Fibroblast of upper back skin (primary cell): ENCODE measurements at places on chromosomes 6 and 20.

DNA sequence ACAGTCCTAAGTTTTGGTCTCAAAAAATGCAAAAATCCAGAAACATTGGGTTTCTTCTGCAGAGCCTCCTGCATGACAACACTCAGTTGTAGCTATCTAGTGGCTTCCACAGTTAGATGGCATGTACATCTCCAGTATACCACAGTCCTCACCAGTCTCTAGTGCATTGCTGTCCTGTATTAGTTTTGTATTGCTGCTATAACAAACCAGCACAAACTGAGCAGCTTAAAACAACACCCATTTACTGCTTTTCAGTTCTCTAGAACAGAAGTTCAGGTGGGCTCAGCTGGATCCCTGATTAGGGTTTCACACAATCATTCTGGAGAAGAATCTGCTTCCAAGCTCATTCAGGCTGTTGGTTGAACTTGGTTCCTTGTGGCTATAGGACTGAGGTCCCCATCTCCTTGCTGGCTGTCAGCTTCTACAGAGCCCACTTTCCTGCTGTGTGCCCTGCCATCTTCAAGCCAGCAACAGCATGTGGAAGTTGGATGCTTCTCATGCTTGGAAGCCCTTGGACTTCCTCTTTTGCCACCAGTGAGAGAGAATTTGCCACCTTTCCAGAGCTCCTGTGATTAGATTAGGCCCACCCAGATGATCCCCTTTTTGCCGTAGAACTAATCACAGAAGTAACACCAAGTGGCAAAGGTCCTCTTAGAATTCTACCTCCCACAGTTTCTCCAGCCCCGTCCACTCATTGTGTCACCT, 48.9 kb upstream of the TBC1D7 start:
- no peak for DNase-seq

DNA sequence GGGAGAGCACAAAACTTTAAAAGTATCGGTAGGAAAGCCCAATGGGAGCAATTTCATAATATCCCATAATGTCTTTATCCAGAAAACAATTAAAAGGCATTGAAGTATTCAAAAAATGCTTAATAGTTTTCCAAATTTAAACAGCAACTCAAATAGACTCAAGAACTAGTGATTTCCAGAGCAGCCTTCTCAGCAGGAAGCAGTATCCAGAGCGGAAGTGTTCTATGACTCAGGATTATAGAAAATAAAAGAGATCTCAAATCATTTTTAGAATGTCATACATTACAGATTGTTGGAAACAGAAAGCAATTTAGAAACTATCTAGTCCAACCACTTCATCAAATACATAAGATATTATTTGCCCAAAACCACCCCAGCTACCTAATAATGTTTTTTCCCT, 79.3 kb downstream of the COL12A1 start:
- no peak for DNase-seq

- DNase-seq: no peak
Measured at GRCh38 chr20:9686866-9687265, 152.0 kb downstream of the PAK5 start.

GRCh38 chr6:105753207-105753606, 332.9 kb upstream of the PRDM1 start:
- no peak for DNase-seq

DNA sequence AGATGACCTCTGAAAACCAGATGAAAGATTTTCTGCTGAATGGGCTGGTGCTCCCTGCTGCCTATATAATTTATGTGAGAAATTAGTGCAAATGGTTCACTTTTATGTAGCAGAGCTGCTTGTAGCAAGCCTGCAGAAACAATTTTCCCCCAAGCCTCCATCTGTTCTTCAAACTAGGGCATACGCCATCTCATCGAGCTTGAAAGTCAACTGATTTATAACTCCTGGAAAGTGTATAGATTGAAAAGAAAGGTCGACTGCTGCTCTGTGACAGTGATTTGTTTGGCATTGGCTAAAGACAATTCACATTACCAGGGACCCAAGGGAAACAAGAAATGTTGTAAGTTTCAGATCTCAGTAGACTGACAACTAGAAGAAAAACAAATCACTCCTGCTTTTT, 93.3 kb downstream of the PACRG start:
- no peak for DNase-seq

DNA sequence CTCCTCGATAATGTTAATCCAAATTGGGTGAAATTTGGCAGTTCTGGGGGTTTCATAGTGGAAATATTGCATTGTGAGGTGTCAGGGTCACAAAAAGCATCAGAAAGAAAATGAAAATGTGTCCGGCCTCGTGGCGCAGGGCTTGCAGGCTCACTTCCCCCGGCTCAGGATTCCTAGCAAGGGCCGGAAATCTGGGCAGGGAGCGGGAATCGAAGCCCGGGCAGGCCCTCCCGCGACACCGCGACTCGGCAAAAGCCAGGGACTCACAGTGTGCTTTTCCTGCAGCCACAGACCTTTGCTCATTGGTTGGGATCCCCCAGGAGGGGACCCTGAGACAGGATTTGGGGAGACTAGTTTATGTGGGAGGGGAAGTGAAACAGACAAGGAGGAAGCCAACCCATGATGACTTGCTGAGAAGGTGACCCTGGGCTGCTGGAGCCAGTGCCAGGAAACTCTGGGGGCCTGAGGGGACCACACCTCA, 847 bp upstream of the CD93 start:
- DNase-seq: no peak

DNA sequence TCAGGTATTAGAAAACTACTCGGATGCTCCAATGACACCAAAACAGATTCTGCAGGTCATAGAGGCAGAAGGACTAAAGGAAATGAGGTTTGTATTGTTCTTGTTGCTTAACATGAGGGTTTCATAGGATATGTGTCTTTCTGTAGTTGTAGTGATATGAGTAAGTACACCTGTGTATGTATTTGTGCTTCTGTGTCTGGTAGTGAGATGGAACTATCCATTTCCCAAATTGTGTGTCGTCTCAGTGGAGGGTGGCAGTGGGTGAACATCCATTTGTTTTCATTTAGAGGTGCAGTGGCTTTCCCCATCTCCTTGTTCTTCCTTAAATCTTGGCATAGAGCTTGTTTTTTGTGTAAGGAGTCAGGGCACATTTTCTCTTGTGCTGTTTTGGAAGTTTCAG, 8.2 kb downstream of the ASXL1 start:
- DNase-seq: no peak

DNA sequence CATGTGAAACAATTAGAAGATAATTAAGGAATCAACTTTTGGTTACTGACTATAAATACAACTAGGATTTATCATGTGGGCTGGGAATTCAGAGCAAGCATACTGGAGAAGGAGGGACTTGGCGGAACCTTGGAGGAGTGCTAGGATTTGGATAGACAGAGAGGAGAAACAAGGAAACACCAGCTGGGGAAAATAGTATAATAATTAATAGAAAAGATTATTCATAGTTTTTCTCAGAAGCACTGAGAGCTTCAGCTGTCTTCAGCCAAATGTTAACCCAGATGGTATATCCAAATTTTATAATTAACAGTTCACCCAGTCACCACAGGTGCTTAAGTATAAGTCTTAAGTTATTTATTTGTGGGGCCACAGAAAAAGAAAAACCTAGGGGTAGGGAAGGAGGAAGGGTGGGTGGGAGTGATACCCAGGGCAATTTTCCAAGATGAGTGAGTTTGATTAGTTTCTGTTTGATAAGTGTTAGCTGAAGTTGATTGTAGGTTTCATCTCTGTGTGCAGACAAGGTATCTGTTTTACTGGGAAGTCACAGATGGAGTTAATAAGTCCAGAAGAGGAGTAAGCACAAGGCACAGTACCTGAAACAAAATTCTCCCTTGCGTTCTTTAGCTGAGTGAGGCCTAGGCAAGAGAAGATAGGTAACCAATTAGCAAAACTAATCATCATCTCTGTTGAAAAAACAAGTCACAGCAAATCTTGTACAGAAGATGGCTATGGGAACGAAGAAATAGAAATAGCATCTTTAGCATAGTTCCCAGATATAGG, 175.5 kb downstream of the TFAP2B start:
- no peak for DNase-seq
